ENCODE measurements at places on chromosomes 13 and 19.

GRCh38 chr19:18683109-18683957, at the start of gene CRTC1:
CRTC1 (plus strand) TSS chr19:18683680; CDS start chr19:18683703, 23 bp downstream.
- DNase-seq = peak; percentile 97

DNA sequence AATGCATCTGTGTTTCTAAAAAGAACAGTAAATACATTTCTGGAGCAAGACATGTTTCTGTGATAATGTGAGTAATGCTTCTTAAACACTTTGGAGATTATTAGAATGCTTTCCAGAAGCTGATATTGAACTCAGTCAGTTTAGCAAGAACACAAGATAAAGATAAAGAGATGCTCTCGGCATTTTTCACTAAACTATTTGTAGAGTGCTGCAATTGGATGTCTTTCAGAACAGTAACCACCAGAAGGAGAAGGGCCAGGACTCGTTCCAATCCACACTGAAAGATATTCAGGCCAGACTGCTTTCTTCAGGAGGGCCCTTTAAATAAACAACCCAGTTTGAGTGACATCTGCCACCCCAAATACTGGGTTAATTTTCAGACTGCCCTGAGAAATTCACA, 456.0 kb downstream of the TBC1D4 start:
- DNase-seq = no peak

GRCh38 chr19:32945260-32945659, 26.5 kb downstream of the CEP89 start:
- DNase-seq = no peak

DNA sequence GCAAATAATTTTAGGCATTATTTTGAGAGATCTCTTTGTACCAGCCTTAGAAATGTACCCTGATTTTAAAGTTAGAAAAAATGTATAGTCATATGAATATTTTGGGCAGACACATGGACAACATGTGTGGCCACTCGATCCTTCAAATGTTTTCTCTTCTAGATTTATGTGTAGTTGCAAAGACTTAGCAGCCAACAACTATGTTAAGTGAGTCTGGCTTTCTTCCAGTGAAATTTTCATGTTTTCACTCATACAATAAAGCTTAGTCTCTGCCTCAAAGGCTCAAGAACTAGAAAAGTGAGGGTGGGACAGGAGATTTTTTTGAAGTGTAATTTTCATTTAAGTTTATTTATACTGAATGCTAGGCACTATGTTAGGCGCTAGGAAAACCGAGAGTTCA, 207.7 kb upstream of the DACH1 start:
- DNase-seq = no peak

DNA sequence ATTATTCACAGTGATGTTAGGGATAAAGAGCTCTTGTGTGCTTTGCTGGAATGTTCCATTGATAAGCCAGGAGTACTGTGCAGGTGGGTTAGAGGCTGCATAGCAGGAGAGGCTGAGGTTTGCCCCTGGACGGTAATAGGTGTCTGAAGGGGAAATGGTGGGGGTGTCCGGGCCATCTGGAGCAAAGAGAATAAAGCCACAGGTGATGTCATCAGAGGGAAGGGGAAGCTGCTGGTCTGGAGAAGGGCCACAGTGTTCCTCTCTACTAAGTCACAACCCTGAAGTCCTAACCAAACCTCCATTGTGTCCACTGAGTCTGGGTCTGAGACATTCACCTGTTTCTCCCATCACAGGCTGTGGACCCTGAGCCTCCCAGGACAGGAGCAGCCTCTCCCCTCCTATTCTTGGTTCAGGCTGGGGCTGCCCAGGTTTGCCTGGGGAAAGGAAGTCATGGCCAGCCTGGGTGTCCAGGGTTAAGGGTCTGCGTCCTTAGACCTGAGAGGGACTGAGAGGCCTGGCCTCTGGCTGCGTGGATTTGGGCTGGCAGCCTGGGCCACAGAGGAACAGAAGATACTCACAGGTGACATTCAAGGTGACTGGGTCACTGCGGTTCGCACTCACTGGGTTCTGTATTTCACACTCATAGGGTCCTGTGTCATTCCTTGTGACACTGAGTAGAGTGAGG, 6.8 kb downstream of the CEACAM1 start:
- no peak for DNase-seq

GRCh38 chr19:4536798-4537197, 1.8 kb upstream of the PLIN5 start:
- no peak for DNase-seq

DNA sequence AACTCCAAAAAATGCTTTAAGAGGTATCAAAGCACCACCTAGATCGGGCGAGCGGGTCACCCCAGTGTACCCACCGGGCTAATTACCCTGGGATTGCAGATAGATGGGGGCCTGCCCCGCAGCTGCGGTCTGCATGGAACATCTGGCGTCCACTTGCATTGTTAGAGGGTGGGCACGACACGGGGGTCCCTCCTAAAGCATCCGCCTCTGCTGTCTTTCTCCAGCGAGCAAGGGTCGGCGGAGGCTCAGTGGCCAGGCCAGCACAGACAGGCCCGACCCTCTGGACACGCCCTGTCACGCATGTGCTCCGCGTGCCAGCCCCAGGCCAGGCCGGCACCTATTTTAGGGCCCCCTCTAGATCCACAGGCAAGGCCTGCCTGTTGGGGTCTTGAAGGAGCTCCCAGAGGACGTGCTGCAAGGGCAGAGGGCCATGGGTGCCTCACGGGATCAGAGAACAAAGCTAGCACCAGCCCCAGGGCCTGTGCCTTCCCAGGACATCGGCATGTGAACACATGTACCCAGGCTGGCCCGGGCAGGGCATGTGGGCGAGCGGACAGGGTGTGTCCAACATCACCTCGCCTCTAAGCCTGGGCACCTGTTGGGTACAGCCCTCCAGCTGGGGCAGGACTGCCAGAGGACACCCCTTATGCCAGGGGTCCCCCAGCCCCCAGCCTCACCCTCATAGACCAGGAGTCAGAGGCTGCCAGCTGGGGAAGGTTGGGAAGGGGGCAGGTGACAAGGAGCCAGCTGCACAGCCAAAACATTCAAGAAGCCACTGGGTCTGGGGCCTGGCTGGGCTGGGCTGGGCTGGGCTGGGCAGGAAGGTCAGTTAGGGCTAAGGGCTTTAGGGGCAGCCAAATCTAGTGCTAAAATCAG, 35.6 kb upstream of the NANOS3 start:
- DNase-seq = no peak

GRCh38 chr13:39254601-39255000, 216.3 kb downstream of the NHLRC3 start:
- no peak for DNase-seq

- DNase-seq = no peak
Measured at GRCh38 chr19:41529484-41530183, 46.3 kb upstream of the CEACAM21 start.

DNA sequence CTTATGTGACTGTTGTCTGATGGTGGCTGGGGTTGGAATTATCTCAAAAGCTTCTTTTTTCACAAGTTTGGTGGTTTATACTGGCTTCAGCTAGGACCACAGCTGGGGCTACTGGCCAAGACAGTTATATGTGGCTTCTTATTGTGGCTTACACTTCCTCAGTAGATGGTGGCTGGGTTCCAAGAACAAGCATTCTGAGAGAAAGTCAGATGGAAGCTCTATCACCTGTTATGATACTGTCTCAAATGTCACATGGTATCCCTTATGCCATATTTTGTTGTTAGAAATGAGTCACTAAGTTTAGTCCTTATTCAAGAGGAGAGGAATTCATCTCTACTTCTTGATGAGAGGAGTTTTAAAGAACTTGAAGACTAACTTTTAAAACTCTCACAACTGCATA, 41.6 kb downstream of the NDFIP2 start:
- peak; percentile 1 for DNase-seq

- DNase-seq = no peak
Measured at GRCh38 chr13:111093634-111094033, 21.5 kb upstream of the ARHGEF7 start.

GRCh38 chr19:18013210-18014111, 5.5 kb downstream of the ARRDC2 start:
- no peak for DNase-seq

DNA sequence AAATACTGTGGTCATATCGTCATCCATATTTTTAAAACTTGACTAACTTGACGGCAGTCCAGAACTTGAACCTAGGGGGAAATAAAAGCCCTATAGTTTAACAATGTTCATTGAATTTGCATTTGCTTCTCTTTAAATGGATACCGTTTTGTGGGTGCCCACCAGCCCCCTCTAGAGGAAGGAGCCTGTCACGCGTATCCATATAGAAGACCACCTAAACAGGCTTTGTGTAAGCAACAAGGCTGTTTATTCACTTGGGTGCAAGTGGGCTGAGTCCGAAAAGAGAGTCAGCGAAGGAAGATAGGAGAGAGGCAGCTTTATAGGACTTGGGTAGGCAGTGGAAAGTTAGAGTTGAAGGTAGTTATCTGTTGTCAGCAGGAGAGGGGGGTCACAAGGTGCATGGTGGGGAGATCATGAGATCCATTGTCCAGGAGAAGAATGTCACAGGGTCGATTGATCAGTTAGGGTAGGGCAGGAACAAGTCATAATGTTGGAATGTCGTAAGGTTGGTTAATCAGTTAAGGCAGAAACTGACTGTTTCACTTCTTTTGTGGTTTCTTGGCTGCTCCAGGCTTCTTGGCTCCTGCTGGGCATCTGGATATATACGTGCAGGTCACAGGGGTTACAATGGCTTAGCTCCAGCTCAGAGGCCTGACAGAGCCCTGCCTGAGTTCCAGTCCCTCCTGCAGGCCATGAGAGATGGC, 42.5 kb upstream of the ANKRD10 start:
- DNase-seq = no peak

DNA sequence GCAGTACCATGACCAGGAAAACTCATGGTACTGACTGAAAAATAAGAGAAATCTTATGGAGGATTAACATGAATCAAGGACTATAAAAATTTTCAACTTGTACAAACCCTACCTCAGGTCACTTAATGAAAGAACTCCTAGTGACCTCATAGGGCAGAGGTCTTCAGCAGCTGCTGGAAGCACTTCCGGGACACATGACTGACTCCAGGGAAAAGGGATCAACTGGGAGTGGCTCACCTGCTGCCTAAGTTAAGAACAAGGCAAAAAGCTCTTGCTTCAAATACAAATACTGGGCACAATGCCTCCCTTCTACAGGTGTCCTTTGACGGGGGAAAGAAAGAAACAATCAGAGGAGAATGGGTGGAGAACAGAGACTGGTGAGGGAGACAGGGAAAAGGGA, 18.6 kb downstream of the DOCK9 start:
- DNase-seq = no peak

- DNase-seq = no peak
Measured at GRCh38 chr13:51348069-51348967, 8.8 kb downstream of the SERPINE3 start.

DNA sequence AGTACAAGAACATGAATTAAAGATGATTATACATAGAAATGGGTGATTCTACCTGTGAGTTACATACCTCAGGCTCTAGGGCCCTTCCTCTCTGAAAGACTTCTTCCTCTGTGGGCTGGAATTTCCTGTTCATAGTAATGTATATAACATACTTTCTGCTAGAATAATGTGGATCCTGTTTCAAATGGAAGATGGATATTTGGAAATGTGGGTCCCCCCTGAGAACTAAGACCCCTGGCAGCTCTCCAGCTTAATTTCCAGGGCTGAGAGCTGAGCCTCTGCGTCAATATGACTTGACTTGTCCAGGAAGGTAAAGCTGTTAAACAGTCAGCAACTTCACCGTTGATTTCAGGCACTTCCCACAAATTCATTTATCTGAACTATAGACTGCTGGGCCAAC, 296.3 kb downstream of the NALCN start:
- no peak for DNase-seq

GRCh38 chr19:14048443-14049153, 13.3 kb downstream of the PALM3 start:
- DNase-seq = peak; percentile 37

DNA sequence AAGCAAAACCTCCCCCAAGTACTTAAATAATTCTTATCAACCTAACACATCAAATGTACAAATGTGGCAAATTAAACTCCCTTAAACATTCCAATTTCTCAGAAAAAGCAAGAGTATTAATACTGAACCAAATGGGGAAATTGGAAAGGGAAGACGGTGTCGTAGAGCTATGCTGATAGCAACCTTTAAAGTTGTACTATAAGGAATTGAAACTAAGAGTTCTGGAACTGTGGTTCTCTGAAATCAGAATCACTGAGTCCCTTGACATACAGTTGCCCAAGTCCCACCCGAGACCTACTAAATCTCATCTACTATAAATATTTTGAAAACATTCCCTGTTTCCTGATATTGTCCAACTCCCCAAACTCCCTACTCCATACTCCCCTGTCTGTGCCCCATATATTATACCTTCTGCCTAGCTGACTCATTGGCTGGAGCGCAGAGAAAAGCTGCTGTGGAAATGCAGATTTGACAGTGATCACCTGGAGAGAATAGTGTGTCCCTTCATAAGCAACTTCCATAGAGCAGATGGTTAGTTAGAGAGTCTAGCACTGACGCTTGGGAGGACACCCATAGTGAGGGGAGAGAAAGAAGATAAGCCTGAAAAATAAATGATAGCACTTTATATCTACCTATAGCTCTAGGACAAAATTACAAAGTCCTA, 51.4 kb upstream of the ITM2B start:
- DNase-seq = no peak

- no peak for DNase-seq
Measured at GRCh38 chr19:51771376-51772130, 10.6 kb downstream of the FPR2 start.

Measured in urothelium cell line (cell line).